ENCODE measurements at places on chromosomes 5 and 9.

- DNase-seq = peak; percentile 75
Observed at GRCh38 chr9:88950341-88951154, 40.7 kb upstream of the S1PR3 start.

DNA sequence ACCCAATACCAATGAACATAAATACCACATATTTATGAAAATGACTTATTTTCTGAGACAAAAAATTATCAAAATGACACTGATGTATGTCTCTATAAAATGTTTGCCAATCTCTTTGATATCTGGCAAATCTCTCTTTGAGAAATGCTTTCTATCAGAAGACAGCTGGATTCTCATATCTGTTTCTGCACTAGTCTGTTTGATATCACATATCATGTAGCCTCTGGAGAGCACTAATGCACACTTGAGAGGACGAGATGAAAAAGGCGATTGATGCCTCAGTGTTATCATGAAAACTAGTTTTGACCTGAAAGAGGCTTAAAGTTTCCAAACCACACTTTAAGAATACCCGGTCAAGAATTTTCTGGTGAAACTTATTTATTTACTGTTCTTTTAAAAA is 29.1 kb upstream of the ANKRD55 start:
- DNase-seq = no peak

DNA sequence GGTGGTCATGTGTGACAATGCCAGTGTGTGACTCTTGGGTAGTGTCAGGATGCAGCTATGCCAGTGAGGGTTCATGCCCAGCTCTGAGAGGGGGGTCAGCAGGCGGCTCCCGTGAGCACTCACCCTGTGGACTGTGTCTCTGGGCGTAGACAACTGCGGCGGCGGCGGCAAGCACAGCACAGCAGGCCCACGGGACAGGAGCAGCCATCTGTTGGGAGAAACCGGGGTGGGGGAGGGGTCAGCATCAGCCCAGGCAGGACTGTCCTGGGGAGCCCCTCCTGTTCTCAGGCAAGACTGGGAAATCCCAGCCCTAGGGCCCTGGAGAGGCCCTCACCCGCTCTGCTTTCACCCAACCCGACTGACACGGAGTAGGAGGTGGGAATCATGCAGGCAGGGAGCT is 20.8 kb downstream of the CNTFR start:
- DNase-seq = no peak

DNA sequence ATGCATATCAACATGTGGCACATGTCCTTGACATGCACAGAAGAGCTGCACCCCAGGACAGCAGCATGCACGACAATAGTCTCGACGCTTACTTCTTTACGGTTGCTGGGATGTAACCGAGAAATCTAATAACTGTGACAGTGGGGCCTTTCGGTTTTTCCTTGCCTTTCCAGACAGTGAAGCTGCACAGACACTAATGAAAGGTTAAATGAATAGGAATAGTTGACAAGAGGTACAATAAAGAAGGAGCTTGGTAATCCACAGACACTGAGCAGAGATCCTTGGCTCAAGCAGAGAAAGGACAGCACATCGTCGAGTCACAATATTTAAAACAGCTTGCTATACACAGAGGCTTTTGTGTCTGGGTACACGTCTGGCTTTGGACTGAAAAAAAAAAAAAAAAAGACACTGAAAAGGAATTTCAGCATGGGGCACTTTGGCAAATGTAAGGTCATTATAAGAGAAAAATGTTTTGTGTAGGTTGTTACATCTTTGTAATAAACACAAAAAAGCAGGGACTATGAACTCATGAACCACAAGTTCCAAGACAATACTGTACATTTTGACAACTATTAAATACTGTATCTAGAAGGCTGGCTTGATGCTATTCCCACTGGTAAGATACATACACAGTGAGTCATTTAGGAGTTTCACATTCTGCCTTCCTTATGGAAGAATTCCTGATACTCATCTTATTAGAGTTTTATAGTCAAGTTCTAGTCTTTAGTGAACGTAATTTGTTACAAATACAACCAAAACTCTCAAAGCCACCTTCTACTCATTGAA is 5.6 kb downstream of the BNC2 start:
- DNase-seq = no peak

DNA sequence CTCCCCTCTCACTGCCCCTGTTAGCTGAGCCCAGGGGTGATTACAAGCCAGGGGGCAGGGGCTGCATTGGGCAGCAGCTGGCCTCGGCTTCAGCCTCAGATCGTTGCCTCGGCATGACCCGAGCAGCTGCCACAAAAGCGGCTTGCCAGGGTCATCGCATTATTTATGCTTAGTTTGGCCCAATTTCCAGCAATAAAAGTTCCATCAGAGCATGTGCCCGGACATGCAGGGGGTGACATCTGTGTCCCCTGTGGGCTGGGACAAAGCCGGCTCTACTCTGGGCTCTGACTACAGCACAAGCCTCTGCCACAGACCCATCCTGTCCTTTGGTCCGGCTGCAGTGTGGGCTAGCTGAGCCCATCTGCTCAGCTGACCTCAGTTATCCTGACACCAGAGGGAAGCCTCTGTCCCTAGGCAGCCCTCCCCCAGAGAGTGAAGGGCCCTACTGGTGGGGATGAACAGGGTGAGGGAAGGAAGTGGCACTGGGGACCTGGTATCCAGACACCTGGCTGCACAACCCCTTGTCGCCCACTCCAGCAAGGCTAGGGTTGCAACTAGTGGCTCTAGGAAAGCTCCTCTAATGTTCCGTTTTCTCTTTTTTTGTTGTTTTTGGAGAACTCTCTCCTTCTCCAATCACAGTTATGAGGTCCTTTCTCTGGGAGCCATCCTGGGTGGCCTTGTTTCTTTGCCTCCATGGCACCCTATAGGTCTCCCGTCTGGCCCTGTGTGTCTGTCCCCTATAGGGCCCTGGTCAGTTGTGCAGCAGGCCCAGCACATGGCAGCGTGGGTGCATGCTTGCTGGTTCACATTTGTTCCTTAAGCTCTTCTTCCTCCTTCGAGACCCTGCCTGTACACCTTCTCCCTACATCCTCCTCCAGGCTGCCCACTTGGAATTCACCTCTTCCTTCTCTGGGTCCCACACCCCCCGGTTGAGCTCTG is 13.3 kb upstream of the GADD45G start:
- DNase-seq = no peak

- no peak for DNase-seq
Observed at GRCh38 chr5:96478983-96479382, 45.9 kb upstream of the PCSK1 start.

DNA sequence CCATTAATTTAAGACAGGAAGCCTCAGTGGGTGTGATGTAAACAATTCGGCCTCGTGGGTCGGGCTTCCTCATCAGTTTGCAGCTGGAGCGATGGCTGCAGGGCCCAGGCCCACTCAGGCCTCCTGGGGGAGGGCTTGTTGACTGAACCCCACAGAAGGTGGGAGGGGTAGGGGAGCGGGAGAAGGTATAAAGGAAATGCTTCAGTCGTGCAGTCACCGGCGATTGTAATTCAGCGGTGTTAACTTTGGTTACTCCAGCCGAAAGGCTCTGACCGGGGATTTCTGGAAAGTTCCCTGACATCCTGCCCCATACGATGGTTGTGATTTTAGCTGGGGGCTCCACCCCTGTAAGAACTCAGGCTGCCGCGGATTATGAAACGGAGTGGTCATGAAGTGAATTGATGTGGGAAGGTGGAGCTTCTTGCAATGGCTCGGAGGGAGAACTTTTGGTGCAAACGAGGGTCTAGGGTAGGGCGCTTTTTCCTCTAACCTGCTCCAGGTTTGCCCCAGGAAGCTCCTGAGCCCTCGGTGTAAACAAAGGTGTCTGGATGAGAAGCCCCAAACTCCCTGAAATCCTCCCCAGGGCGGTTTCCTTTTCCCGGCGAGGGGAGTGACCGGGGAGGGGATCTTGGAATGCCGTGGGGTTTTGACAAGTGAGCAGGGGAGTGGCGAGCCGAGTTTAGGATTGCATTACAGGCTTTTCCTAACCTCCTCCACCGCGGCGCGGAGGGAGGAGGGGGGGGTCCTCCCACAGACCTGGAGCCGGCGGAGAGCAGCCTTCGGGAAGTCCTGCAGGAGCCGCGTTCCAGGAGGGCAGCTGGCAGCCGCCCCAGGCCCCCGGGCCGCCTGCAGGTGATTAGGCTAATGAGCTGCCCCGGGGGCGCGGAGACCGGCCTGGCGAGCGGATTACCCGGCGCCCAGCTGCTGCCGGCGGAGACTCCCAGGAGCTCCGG is 215.5 kb downstream of the PDZD2 start:
- no peak for DNase-seq

DNA sequence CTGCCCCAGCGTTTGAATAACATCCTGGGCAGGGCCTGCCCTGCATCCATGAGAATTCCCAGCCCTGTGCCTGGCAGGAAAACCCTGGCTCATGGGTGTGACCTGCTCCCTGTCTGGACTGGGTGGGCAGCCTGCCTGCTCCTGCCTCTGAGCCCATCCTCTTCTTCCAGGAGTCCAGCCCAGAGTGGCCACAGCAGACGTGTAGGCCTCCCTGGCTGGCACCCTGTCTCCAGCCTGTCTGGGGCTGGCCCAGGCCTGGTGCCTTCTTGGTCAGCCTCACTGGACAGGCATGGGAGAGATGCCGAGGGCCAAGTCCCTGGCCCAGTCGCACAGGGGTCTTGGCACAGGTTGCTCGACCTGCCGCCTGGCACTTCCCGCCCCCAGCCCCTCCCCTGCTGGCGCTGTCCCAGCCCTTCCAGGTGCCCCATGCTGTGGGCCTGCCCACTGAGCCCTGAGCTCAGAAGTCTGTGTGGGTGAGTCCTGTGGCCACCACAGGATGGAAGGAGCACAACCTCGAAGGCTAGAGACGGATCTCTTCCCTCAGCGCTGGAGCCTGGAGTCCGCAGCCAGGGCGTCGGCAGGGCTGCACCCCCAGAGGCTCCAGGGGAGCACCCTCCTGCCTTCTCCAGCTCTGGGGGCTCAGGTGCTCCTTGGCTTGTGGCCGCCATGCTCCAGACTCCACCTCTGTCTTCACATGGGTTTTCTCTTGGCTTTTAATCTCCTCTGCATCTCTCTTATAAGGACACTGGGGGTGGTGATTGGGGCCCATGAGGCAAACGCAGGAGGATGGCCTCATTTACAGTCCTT is 11.8 kb upstream of the COL5A1 start:
- no peak for DNase-seq

GRCh38 chr9:121353241-121354061 is 16.6 kb downstream of the STOM start:
- DNase-seq = no peak

DNA sequence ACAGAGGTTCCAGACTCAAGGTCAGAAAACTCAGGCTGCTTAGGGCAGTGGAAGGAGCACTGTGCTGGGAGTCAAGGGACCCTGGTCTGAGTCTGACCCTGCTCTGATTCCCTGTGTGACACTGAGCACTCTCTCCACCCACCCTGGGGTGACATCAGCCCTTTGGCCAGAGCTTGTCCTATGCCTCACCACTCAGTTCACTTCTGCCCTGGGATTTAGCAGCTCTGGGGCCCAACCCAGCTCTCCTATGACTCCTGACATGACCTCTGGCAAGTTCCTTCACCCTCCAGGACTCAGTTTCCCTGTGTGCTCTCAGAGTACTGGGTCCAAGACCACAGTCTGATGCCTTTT is 63.9 kb downstream of the FAM114A2 start:
- DNase-seq = no peak

- no peak for DNase-seq
Observed at GRCh38 chr9:137319739-137320551, 17.9 kb upstream of the NRARP start.

DNA sequence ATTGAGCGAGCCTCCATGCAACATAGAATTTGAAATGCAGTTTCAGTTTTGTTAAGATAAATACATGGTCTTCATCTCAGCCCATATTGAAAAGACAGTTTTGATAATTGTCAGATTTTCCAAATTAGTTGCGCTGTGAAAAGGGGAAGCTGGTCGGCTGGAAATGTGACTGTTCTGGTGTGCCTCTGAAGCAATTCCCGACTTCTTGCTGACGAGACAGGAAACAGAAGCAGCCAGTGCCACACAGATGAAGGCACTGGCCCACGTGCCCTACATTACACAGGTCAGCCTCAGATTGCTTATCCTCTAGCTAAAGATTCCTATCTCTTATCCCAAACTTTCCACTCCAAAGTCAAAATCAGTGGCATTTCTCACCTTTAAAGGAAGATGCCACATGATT is 214.1 kb upstream of the TLE4 start:
- no peak for DNase-seq

DNA sequence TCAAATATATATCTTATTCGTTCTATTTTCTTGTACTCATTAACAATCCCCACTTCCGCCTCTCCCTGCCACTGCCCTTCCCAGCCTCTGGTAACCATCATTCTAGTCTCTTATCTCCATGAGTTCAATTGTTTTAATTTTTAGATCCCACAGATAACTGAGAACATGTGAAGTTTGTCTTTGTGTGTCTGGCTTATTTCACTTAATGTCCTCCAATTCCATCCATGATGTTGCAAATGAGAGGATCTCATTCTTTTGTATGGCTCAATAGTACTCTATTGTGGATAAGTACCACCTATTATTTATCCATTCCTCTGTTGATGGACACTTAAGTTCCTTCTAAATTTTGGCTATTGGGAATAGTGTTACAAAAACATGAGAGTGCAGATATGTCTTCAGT is 17.2 kb upstream of the CMYA5 start:
- DNase-seq = no peak

- DNase-seq = no peak
Observed at GRCh38 chr9:80282766-80283165, 711.0 kb downstream of the TLE4 start.

GRCh38 chr5:154482528-154483449 is 4.8 kb upstream of the HAND1 start:
- DNase-seq = no peak

- peak; percentile 3 for DNase-seq
Observed at GRCh38 chr5:4862500-4862899, 277.6 kb upstream of the ADAMTS16 start.

DNA sequence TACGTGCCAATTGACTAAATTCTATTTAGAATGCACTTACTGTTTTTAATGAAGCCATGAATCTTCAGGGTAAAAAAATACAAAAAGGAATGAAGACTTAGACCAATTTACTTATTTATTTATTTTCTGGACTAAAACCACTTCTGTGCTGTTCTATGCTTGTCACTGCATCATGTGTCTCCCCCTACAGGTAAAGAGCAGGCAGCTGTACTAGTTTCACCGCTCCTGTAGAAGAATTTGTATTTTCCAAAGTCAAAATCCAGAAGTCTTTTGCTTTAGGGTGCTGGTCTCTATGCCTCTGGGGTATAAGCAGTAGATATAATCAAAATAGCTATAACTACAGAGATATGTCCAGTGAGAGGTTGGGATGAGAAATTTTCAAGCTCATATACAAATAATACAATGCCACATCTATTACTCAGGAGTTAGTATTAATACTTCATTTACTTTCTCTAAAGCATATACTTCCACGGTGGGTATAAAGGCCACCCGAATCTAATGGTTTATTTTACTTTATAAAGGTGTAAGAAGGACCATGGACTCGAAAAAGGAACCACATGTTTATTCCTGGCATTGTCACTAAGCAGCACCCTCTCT is 591.5 kb downstream of the RAB3C start:
- DNase-seq = no peak
